ENCODE measurements at places on chromosomes 16 and 17.

DNA sequence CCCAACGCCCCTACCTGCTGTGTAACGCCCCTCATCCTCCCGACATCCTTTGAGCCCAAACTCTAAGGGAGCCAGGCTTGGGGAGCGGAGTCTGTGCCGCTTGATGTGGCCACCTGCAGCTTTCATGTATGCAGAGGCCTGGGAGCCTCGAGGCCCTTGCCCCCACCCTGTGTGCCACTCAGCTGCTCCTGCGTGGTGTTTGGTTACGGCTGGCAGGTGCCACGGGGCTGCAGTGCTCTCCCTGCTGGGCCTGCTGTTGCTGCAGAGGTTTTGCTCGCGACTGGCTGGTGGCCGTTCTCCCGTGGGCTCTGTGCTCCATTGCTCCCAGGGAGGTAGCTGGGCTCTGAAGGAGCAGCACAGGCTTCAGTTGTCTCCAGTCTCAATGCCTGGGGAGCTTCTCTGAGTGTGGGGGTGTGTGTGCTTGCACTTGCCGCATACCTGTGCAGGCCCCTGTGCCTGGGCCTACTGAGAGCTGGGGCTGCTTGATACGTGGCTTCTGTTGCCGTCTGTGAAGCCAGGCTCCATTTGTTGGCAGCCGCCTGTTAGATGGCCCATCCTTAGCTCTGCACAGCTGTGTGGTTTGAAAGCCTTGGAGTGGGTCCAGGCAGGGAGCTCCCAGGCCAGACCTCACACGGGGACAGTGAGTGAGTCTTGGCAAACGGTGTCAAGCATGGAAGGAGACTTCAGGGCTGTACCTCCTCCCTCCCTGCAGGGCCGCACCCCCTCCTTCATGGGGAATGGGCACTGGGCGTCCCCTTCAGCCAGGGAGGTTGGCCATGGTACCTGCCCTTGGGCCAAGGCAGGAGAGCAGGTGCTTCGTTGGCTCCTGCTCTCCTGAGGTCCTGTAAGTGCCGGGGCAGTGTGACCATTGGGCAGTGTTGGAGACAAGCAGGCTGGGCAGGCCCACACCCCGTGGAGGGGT is 47.2 kb downstream of the PDPK1 start:
- DNase-seq: no peak

DNA sequence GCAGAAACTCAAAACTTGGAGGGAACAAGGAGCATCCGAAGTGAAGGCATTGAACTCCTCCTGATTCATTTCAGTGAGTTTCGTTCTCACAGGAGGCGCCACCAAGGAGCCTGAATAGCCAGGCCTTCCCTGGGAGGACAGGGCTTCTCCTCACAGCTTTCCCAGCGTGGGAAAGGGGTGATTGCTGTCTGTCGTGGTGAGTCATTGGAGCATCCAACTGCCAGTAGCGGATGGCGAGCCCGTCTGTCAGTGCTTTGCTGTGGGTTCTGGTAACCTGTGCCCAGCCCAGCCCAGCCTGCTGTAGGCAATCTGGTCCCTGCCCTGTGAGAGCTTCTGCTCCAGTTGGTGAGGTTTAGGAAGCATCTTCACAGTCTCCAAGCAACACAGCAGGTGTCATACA is 28.3 kb downstream of the PLCD3 start:
- no peak for DNase-seq

- no peak for DNase-seq
Measured at GRCh38 chr17:80566054-80566400, 21.4 kb downstream of the RPTOR start.

DNA sequence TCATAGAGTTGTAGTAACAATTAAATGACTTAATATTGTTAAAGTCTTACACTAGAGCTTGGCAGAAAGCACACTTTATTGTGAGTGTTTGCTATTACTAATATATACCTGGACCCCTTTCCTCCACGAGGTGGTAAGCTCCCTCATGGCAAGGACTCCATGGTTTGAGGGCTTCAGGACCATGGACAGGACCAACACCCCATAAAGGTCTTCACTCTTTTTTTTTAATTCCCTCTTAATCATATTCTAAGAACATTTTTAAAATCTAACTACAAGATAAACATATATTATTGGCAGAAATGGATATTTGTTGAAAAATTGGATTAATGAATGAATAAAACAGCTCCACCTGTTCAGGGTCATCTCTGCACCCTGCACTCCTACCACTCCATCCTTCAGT is 154.5 kb downstream of the CBLN1 start:
- DNase-seq: no peak

GRCh38 chr16:26211542-26211941 is 519.8 kb downstream of the HS3ST4 start:
- DNase-seq: no peak

DNA sequence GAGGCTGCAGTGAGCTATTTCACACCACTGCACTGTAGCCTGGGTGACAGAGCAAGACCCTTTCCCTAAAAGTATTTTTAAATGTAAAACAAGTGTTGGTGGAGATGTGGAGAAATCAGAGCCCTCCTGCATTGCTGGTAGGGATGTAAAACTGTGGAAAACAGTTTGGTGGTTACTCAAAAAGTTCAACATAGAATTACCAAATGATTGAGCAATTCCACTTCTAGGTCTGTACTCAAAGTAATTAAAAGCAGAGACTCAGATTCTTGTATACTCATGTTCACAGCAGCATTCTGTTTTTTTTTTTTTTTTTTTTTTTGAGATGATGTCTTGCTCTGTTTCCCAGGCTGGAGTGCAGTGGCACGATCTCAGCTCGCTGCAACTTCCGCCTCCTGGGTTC is 141.8 kb downstream of the PITPNC1 start:
- DNase-seq: no peak

- DNase-seq: no peak
Measured at GRCh38 chr17:16639438-16639837, 14.2 kb downstream of the ZNF624 start.

DNA sequence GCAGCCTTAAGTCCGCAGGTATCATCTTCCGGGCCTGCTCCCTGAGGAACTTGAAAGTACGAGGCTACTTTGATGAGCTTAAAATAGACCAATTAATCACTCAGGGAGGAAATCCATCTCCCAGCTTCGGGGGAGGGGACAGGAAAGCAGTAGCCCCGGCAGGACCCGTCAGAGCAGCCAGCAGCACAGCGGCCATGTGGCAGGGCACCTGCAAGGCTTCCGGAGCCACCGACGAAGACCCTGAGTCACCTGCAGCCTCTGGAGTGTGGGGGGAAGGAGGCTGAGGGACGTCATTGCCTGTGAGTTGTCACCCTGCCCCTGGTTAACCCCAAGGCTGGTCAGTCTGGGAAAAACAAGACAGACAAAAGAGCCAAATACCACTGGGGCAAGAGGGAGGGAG is 4.4 kb upstream of the CYB561 start:
- DNase-seq: no peak

GRCh38 chr16:77788181-77789084 is at the start of gene VAT1L:
TSS of gene VAT1L (plus strand) at chr16:77788564. CDS start at chr16:77788683, 119 bp downstream.
- DNase-seq: no peak

GRCh38 chr16:56266641-56267607 is 75.6 kb downstream of the GNAO1 start:
- no peak for DNase-seq

GRCh38 chr16:50061326-50061725 is 4.4 kb upstream of the HEATR3 start:
- DNase-seq: no peak

DNA sequence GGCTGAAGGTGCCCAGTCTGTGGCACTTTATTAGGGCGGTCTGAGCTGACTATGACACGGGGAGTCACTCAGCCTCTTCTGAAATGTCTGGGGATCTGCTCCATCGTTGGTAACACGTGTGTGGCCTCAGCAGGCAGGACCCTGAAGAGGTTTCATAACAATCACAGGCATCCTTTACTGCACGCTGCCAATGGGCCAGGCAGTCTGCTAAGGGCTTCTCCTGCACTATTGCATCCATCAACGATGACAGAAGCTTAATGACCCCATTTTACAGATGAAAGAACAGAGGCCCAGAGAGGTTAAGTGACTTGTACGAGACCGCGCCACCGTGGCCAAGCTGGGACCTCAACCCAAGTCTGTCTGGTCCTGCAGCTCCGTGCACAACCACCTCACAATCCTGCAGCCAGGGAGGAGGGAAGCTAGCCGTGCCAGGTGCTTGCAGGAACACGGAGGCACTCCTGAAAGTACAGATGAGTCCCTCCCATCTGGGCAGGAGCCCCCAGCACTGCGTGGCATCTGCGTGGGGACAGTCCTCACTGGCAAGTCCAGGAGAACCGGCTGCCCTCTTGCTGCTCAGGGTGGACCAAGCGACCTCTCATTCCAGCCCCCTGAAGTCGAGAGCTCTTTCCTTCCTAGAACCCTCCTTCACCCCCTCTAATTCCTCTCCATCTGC is 40.0 kb downstream of the RPH3AL start:
- DNase-seq: no peak

DNA sequence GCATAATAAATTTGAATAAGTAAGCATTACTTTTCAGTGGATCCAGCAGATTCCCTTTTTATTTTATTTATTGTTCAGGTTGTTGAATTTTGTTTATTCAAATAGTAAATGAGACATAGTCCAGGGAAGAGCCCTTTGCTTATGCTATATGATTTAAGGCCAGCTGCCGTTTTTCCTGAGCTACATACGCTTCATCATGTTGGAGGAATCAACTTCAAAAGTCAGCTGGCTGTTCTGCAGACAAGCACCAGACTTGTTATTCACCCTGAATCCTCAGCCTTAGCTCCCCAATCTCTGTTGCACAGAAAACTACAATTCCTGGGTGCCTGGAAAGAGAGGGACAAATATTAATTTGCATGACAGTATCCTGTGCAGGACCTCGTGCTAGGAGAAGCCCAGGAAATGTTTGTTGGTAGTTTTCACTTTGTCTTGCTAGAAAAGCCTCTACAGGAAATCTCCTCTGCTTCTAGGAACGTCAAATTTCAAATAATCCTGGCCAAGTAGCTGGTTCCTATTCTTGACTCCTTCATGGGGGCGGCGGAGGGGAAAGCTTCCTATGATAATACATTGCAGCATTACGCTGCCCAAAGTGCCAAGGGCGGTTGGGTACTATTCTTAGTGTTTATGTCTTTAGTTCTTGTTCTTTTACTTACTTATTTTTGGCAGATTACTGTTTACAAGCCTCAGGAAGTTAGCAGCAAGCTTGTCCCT is 101.6 kb downstream of the PRKCA start:
- DNase-seq: no peak

Data from cortex of kidney (tissue), 1 donor.